Metanephros (tissue), 2 donors: ENCODE measurements at places on chromosomes 3 and 15. TPM values are rescaled to one million over a fixed set of nuclear protein-coding genes. Genes with fewer than 3 reads are reported as not detected.

The CNTN4 gene
- total RNA-seq: 34.7 TPM

The CCDC33 gene
- 2.9 TPM for total RNA-seq

The FHIT gene
- 19.4 TPM for total RNA-seq

The TAGLN3 gene
- total RNA-seq: 0.76 TPM

The IVD gene
- 63.8 TPM for total RNA-seq

The RPP14 gene
- total RNA-seq: 12.1 TPM

The PSTPIP1 gene
- 14.6 TPM for total RNA-seq

The HGD gene
- total RNA-seq: 38.9 TPM

The SCAANT1 gene
- not detected for total RNA-seq

The CACNA2D2 gene
- 10.1 TPM for total RNA-seq

The SPINT1 gene
- total RNA-seq: 105 TPM

The MOBP gene
- not detected for total RNA-seq

The EPHA3 gene
- 6.6 TPM for total RNA-seq

The RBP2 gene
- not detected for total RNA-seq

The SYNPR gene
- total RNA-seq: not detected

The NMNAT3 gene
- 19.6 TPM for total RNA-seq

The CD80 gene
- total RNA-seq: 0.18 TPM

The SLCO2A1 gene
- total RNA-seq: 17.1 TPM

The CLSTN2 gene
- total RNA-seq: 6.8 TPM

The MYEF2 gene
- total RNA-seq: 33.2 TPM

The USP50 gene
- total RNA-seq: 1.4 TPM

The POPDC2 gene
- 10.5 TPM for total RNA-seq

The SERPINI2 gene
- total RNA-seq: 0.82 TPM

The ARGFX gene
- not detected for total RNA-seq

The OTOL1 gene
- total RNA-seq: not detected
